ENCODE measurements at places on chromosomes 1 and 21. TPM values are rescaled to one million over a fixed set of nuclear protein-coding genes. Genes with fewer than 3 reads are reported as not detected.

The LBR gene
- total RNA-seq: 114 TPM

The DNM3 gene
- 2.8 TPM for total RNA-seq

The ADGRB2 gene
- 0.85 TPM for total RNA-seq

The OR14K1 gene
- not detected for total RNA-seq

The BRDT gene
- not detected for total RNA-seq

The GART gene
- 84.6 TPM for total RNA-seq

The SNX7 gene
- 1.3 TPM for total RNA-seq

The C1QB gene
- total RNA-seq: 1.1 TPM

The HYI gene
- total RNA-seq: 17.8 TPM

The DNASE2B gene
- total RNA-seq: not detected

The MFSD2A gene
- 0.39 TPM for total RNA-seq

The FCGR2B gene
- total RNA-seq: 1.7 TPM

The CDA gene
- 0.35 TPM for total RNA-seq

The CCDC181 gene
- not detected for total RNA-seq

The SELL gene
- 336 TPM for total RNA-seq

The CXADR gene
- 0.93 TPM for total RNA-seq

The CDCA8 gene
- 0.84 TPM for total RNA-seq

The DENND1B gene
- 14.4 TPM for total RNA-seq

The S1PR1 gene
- 368 TPM for total RNA-seq

The SKI gene
- total RNA-seq: 157 TPM

The AVPR1B gene
- not detected for total RNA-seq

The MTMR11 gene
- total RNA-seq: 1.5 TPM

The BMP8B gene
- total RNA-seq: 0.63 TPM

The CLCA2 gene
- not detected for total RNA-seq

The RHBDL2 gene
- not detected for total RNA-seq

The FAAH gene
- 5.9 TPM for total RNA-seq

The IL19 gene
- not detected for total RNA-seq

The GNB1 gene
- 261 TPM for total RNA-seq

The GBP5 gene
- 114 TPM for total RNA-seq

The PRRX1 gene
- 0.41 TPM for total RNA-seq

The CHAF1B gene
- total RNA-seq: 2.8 TPM

The IGSF9 gene
- total RNA-seq: not detected

The NR1I3 gene
- not detected for total RNA-seq

The SPTA1 gene
- total RNA-seq: 0.03 TPM

The RNF186 gene
- total RNA-seq: not detected

The LINGO4 gene
- not detected for total RNA-seq

The LRRC38 gene
- not detected for total RNA-seq

The GPR61 gene
- 0.40 TPM for total RNA-seq

The ZNF683 gene
- 23.1 TPM for total RNA-seq

The ZNF593 gene
- 17.7 TPM for total RNA-seq

The GABPB2 gene
- total RNA-seq: 34.9 TPM

The COX20 gene
- total RNA-seq: 29.3 TPM

The SPRR2E gene
- total RNA-seq: not detected

The CNKSR1 gene
- total RNA-seq: 6.8 TPM

The PLD5 gene
- not detected for total RNA-seq

The C1orf185 gene
- not detected for total RNA-seq

The ATP5PB gene
- 96.1 TPM for total RNA-seq

The CYP4A22 gene
- total RNA-seq: not detected

The ANGPTL3 gene
- total RNA-seq: not detected

The THEM5 gene
- total RNA-seq: not detected

The TESK2 gene
- 4.9 TPM for total RNA-seq

The OR2T2 gene
- total RNA-seq: not detected

Data from T-cell (primary cell).